ENCODE measurements at places on chromosomes 6 and 20. TPM values are rescaled to one million over a fixed set of nuclear protein-coding genes. Genes with fewer than 3 reads are reported as not detected.

DNA sequence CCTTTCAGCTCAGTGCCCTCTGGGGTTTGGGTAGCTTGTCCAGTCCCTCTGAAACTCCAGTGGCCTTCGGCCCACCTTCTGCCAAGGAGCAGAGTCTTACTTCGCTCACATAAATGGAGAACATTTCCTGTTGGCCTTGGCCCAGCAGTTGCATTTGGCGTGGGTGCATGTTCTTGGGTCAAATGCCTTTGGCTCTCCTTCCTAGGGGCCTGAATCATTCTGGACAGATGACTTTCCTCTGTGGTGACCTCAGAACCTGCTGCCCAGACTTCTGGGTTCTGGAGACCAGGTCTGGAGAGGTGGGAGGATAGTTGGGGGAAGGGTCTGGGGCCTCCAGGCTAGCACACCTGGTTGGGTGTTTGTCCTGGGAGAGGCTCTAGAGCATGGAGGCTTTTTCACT is 29.3 kb downstream of the BCAS4 start:
- H3K27ac ChIP-seq: no peak overlapping the region
- no peak overlapping the region for H3K4me3 ChIP-seq

GRCh38 chr20:24668791-24669190 is 199.4 kb downstream of the SYNDIG1 start:
- H3K36me3 ChIP-seq: no peaks in the 10 kb centered on the region
- H3K4me1 ChIP-seq: no peaks in the 10 kb centered on the region
- H3K27me3 ChIP-seq: no peaks in the 10 kb centered on the region
- H3K27ac ChIP-seq: no peak overlapping the region
- H3K4me3 ChIP-seq: no peak overlapping the region

DNA sequence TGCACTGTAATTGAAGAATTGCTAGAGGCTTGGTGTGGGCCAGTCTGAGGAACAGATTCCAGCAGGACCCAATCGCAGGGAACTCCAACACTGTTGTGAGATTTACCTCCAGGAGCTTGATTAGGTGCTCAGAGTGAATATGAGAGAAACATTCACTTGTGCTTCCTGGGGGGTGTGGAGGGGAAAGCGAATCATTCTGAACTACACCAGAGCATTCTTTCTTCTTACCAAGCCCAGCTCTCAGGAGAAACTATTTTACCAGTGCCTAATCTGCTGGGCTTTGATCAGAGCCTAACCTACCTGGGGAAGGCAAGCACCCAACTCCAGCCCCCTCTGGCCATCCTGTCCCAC is 7.4 kb upstream of the SIRPB1 start:
- no peak overlapping the region for H3K4me3 ChIP-seq
- H3K4me1 ChIP-seq: peaks cover 56% of the 10 kb centered on the region
- no peak for DNase-seq

DNA sequence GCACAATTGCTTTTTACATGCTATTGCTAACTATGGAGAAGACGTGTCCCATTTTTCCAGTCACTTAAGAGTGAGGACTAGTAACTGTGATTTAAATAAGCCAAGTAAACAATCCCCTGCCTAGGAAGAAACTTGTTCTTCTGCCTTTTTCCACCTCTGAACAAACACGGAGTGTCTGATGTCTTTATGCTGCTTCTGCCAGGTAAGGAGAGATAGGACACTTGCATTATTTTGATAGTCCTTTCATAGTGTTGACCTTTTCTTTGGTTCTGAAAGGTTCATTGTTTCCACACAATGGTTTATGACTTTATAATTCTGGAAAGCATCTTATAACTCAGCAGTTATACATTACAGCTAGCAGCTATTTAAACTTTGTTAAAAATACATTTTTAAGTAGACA is 8.4 kb downstream of the LRP11 start:
- H3K4me3 ChIP-seq: no peak overlapping the region
- H3K27ac ChIP-seq: no peak overlapping the region
- peaks cover 9% of the 10 kb centered on the region for H3K4me1 ChIP-seq
- no peaks in the 10 kb centered on the region for H3K36me3 ChIP-seq
- DNase-seq: no peak

DNA sequence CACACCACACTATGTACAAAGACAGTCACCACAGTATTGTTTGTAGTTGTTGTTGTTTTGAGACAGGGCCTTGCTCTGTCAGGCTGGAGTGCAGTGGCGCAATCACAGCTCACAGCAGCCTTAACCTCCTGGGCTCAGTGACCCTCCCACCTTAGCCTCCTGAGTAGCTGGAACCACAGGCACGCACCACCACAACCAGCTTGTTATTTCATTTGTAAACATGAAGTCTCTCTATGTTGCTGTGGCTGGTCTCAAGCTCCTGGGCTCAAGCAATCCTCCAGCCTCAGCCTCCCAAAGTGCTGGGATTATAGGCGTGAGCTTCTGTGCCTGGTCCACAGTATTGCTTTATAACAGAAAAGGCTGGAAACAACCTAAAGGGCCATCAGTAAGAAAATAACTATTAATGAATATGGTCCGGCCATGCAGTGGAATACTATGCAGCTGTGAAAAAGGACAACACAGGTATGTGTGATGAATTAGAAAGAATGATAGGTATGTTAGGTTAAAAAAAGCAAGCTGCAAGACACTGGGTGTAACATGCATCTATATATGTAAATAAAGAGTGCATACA is 30.0 kb upstream of the PTGIS start:
- H3K4me1 ChIP-seq: peaks cover 36% of the 10 kb centered on the region
- DNase-seq: no peak
- no peak overlapping the region for H3K4me3 ChIP-seq
- H3K36me3 ChIP-seq: no peaks in the 10 kb centered on the region
- no peaks in the 10 kb centered on the region for H3K27me3 ChIP-seq

- H3K27me3 ChIP-seq: no peaks in the 10 kb centered on the region
- DNase-seq: no peak
- H3K4me3 ChIP-seq: no peak overlapping the region
- H3K27ac ChIP-seq: no peak overlapping the region
- no peaks in the 10 kb centered on the region for H3K4me1 ChIP-seq
Observed at GRCh38 chr6:2818593-2818992, 23.1 kb downstream of the SERPINB1 start.

DNA sequence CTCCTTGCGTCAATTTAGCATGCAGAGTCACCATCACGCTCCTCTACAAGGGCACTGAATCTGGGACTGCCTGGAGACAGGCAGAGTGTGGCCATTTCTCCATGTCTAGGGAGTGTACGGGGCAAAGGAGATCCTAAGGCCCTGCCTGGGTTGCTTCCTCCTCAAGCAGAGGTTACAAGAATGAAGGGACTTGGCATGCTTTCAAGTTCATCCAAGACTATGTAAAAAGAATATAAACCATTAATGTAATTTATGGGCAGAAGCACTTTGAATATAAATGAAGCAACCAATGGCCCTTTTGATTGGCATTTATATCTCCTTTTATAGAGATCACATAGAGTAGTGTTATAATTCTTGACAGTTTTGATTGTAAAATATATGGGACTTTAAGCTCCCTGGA is 137.5 kb downstream of the BTBD3 start:
- H3K27me3 ChIP-seq: no peaks in the 10 kb centered on the region
- H3K27ac ChIP-seq: no peak overlapping the region
- no peaks in the 10 kb centered on the region for H3K4me1 ChIP-seq
- no peaks in the 10 kb centered on the region for H3K36me3 ChIP-seq

- no peak overlapping the region for H3K4me3 ChIP-seq
- no peaks in the 10 kb centered on the region for H3K27me3 ChIP-seq
Observed at GRCh38 chr6:151044465-151045441, 179.3 kb downstream of the MTHFD1L start.

- H3K4me3 ChIP-seq: no peak overlapping the region
- H3K27me3 ChIP-seq: no peaks in the 10 kb centered on the region
- no peaks in the 10 kb centered on the region for H3K4me1 ChIP-seq
- no peak for DNase-seq
- H3K27ac ChIP-seq: no peak overlapping the region
Observed at GRCh38 chr20:47247972-47248371, 108.5 kb downstream of the ZMYND8 start.

DNA sequence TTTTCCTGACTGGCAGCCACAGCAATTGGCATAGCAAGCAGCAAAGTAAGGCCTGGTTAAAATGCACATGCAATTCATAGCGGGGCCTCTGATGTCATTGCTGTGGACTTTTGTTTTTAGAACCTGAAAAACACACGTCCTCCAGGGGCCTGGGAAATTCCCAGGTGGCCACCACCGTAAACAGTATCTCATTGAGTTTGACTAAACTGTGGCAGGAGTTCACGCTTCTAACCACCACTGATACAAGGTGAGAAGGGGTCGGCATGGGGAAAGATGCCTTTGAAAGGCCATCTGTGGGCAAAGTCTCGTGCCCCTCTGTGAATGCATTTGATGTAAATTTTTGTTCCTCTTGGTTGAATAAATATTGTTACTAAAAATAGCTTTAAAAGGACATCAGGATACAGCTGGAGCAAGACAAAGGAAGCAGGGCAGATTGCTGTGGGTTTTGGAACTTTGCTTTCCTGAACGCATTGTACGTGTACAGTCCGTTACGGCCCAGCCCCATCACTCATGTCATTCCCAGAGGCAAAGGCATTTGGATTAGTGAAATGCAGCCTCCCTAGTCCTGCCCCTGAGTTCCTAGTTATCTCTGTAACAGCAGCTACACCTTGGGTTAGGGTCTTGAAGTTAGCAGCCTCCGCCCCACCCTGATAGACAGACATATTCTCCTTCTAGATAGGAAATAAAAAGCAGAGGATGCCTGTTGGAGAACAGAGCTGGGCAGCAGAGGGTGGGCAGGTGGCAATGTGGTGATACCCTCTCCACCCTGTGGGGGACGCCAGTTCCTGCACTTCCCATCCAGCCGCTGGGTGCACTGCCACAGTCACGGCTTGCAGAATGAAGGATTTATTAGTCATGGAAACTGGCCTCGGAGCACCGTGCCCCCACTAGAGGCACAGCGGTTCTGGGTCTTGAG is 80.3 kb downstream of the ZDHHC14 start:
- H3K4me3 ChIP-seq: no peak overlapping the region
- peak; percentile 16 for DNase-seq
- H3K4me1 ChIP-seq: peaks cover 15% of the 10 kb centered on the region

Gene SLC17A3
- total RNA-seq: 0.30 TPM

Gene CALHM4
- not detected for total RNA-seq

Gene CST5
- not detected for total RNA-seq
